Left ventricle myocardium inferior (tissue), 1 donor: ENCODE measurements at places on chromosomes 1 and 21. TPM values are rescaled to one million over a fixed set of nuclear protein-coding genes. Genes with fewer than 3 reads are reported as not detected.

RHOU gene
- total RNA-seq, result 5.1 TPM

DNA sequence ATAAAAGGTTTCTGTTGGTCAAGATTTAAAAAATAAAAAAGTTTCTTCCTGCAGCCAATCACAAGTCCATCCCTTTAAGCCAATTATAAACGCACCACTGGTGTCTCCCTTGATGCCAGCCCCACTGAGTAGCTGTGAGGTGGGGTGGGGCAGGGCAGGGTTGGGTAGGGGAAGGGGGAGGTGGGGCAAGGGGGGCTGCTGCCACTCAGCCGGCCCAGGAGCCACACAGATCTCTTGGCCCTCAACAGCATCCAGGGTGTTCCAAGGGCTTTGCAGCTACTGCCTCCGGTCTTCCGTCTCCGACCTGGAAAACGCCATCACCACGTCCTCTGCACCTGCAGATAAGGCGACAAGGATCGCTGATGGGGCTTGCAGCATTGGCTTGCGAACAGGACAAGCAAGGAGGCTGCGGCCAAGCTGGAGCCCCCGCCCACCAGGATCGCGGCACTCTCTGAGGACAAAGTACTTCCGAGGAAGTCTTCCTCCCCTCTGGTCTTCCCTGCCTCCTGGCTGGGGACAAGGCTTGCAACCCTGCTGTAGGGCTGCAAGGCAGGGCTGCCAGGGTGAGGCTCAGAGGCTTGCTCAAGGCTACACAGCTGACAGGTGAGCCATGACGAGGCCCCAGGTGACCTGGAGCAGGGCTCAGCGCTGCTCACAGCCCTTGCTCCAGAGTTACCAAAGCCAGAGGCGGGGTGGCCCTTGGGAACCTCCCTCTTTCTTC lies 26.8 kb upstream of the CLSTN1 start:
- no peak for DNase-seq

DNA sequence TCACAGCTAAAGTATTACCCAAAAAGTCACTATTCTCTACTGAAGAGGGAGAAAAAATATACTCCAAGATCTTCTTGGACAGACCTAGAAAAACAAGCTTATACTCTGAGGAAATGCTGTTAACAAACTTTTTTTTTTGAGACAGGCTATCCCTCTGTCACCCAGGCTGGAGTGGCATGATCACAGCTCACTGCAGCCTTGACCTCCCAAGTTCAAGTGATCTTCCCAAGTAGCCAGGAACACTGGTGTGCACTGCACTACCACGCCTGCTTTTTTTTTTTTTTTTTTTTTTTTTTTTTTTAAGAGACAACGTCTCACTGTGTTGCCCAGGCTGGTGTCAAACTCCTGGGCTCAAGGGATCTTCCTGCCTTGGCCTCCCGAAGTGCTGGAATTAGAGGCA lies 17.3 kb downstream of the GLRX2 start:
- no peak for DNase-seq

DNA sequence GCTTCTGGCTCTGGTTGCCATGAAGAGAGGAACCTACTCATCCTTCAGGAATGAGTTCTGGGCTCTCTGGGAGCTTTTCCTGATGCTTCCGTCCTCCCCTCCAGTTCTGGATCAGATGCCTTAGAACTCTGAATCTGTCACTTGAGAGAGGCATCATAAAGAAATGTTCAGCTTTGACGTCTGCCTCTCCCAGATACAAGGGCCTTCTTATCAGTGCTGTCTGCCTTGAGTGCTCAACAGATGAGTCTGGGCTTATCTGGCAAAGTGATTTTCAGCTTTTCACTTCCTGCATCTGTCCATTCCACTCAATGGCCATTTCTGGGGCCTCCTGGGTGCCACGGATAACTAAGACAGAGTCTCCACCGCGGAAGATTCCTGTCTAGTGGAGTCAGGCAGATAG lies 12.3 kb upstream of the OTUD3 start:
- DNase-seq, result no peak

DNA sequence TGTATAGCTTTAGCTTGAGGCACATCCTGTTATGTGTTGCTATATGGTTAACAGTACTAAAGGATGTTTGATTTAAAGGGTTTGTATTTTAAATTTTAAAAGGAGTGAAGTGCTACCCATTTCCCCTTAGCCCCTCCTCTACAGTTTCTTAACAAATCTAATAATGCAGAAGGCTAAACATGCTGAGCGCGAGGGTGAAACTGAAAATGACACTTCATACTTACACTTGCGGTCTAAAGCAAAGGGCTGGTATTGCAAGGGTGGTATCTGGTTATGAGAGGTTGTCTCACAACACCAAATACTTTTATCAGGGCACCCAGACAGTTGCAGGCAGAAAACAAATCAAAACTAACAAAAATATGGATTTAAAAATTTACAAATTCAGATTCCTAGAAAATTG lies 172.3 kb downstream of the SIPA1L2 start:
- DNase-seq, result no peak
